ENCODE measurements at places on chromosomes 12 and 14.
A peak's percentile ranks its signal among the peaks of the same experiment; 100 is the strongest.

DNA sequence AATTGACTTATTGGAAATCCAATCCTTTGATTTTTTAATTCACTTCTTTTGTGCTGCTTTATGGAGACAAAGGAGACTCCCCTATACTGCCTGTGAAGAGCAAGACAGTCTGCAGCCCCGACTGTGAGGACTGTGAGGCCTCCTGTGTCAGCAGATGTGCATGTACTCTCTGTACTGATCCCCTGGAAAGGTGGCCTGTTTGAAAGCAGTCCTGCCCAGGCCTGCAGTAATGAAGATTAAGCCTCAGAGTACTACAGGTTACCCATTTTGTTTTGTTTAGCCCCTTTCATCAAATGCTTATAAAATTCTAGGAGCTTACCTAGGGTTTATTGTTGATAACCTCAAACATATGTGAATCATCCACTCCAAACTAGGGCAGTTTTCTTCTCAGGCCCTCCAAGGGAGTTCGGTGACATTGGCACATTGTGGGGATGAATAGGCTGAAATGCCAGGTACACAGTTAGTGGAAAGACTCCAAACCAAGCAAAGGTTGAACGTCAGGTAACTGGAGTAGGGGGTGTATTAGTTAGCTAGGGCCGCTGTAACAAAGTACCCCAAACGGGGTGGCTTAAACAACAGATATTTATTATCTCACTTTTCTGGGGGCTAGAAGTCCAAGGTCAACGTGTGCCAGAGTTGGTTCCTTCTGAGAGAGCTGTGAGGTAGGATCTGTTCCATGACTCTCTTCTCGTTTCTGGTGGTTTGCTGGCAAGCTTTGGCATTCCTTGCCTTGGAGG, 208.7 kb upstream of the BCL2L14 start:
- DNase-seq, result no peak

DNA sequence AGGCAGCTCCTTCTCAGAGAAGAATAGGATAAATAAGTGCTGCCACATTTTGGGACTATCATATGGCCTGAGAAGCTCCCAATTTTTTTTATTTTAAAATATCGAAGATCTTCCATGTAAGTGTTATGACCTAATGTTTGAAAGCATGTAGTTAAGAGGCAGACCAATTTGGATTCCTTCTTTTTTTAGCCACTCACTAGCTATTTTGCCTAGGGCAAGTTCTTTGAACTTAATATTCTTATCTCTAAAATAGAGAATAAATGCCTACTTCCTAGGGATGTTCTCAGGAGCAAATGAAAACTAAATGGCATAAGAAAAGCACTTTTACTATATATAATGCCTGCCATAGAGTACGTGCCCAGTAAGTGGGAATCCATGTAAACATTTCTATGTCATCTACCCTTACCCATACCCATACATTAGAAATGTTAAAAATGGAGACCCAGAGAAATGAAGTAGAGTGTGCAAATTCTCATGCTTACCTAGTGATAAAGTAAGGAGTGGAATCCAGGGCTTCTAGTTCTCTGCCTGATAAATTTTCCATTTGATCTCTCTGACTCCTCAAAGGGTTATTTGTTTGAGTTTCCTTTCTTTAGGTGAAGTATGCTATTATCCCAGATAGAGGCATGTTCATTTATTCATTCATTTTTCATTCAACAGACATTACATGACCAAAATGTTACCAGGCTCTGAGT, 148.3 kb downstream of the TGFB3 start:
- DNase-seq, result no peak

- DNase-seq, result no peak
Measured at GRCh38 chr12:50572760-50573159, 68.0 kb downstream of the DIP2B start.

- DNase-seq, result peak; percentile 15
Measured at GRCh38 chr14:96362071-96362964, 823 bp downstream of the ATG2B start.

DNA sequence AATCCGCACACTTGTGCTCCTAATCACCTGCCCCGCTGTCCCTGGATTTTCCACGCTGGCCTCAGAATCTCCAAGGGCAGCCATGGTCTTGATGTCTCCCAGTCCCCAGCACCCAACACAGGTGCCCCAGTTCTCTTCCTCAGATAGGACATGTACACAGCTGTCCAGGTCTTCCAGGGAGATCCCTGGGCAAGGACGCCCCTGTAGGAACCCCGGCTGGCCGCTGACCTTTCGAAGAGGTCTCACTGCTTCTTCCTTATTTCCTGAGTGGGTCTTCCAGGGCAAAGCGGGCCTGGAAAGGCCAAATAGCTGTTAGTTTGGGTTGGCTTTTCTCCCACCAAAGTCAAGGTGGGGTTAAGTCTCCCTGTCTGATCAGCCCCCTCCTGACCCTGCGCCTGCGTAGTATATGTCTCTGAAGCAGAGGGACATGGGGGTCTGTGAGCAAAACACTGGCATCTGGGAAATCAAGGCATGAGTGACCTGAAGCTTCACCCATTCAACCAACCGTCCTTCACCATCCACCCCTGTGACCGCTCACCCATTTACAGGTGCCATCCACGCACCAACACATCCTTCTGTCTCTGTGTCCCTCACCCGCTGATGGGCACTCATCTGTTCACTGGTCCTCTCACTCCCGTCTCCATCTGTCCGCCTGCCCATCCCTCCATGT, 4.6 kb downstream of the BEGAIN start:
- DNase-seq, result no peak

GRCh38 chr12:2550561-2551411, 244.0 kb upstream of the FKBP4 start:
- DNase-seq, result no peak

- DNase-seq, result no peak
Measured at GRCh38 chr12:131565267-131566015, 145.4 kb upstream of the SFSWAP start.

DNA sequence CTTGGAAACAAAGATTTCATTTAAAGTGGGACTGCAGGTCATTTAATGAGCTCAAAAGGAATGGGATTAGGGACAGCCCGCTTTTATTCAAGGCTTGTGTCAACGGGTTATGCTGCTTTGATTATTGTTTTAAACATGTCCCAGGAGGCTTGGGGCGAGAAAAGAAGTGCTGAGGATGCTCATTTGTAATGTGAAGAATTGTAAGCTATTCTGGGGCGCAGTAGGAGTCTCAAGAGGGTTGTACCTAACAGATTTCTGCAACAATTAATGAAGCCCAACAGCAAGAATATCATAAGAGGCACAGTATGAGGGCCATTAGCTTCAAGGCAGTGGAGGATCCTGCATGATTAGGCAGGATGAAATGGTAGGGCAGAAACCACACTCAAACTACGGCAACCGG, 122.5 kb downstream of the KTN1 start:
- no peak for DNase-seq

DNA sequence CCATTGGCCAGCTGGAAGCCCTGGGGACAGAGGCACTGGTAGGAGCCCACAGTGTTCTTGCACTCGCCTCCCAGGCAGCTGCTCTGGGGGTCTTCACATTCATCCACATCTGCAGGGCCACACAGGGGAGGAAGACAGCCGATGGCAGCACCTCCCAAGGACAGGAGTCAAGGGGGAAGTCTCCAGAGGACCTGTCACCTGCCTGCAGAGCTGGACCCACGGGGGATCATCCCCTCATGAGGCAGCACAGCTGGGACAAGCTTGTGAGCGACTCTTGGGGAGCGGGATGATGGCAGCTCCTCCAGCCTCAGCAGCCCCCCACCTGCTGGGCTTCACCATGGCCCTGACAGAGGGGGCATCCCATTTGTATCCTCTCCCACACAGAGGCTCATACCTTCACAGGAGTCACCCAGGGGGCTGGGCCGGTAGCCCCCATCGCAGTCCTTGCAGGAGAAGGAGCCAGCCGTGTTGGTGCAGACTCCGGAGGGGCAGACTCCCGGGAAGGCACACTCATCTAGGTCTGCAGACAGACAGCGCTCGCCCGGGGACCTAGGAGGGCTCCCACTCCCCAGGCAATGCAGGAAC, 15.4 kb downstream of the ISCA2 start:
- DNase-seq, result no peak

DNA sequence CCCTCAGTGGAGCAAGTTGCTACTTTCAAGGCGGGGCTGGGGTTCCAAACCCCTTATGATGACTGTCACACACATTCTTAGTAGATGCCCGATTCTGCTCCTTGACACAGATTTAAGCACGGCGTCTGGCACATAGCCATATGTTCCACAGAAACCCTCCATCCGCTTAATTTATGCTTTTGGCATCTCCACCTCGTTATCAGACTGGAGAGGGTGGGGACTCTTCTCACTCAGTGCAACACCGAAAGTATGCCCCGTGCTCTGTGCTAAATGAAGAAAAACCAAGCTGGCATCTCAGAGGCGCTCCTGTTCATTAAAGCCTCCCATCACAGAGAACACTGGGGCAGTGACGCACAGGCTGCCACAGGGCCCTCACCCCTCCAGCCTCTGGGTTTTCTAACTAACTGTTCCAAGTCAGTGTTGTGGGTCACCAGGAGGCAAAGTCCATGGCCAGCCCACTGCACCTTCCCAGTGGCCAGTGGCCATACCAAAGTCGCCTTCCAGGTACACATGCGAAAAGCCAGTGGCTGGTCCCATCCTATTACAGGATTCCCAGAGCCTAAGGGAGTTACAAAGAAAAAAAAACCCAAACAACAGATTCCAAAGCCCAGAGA, 27.3 kb downstream of the CCDC88C start:
- no peak for DNase-seq

- DNase-seq, result no peak
Measured at GRCh38 chr12:81378601-81379285, 300.9 kb downstream of the ACSS3 start.

DNA sequence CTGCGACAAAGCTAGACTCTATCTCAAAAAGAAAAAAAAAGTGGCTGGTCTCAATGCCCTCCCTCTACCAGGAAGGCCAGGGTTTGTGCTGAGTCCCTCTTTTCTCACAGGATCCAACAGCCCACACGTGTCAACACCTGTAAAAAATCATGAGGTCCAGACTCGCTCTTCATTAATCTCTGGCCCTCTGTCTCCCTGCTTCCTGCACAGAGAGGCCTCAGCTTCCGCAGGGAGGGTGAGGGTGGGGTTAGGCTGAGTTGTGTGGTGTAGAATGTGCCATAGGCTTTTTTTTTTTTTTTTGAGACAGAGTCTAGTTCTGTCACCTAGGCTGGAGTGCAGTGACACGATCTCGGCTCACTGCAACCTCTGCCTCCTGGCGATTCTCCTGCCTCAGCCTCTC, 6.1 kb downstream of the CFAP73 start:
- no peak for DNase-seq

DNA sequence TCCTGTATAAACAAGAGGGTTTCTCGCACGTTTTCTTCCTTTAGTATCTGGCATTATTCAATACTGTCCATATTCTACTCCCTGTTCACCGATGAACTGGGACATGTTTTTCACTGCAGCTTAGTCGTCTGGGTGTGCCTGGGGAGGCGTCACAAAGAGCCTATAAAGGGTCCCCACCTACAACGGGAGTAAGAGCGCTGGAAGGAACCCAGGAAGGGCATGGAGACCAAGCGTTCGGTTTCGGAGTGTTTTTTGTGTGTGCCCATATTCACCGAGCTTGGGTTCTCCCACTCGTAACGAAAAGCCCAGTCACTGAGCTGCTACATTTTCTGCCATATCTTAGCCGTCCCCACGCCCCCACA, 592 bp upstream of the USP15 start:
- no peak for DNase-seq
